NCI-H2081 treated with DMSO at 0.1 percent for 48 hours (cell line): ENCODE measurements at places on chromosomes 5 and 9.

GRCh38 chr5:80255431-80255810, 427 bp downstream of the SERINC5 start:
- no peak for DNase-seq

DNA sequence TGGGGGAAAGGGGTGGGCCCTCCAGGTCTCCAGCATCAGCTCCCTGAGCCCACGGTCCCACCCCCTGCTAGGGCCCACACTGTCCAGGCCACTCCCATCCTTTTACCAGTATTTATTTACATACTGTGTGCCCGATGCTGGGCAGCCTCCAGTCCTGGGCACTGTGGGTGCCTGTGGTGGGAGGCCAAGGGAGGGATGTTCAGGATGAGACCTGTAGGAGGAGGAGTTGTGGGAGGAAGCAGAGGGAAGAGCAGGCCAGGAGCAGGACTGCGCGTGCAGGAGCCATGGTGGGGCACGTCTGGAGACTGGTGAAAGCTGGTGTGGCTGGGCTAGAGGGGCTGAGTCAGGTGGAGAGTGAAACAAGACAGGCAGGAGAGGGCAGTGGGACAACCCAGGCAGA, 267.4 kb downstream of the HSPA4 start:
- no peak for DNase-seq

- DNase-seq = no peak
These were observed 162.5 kb downstream of the SPOCK1 start for GRCh38 chr5:137336565-137337120.

DNA sequence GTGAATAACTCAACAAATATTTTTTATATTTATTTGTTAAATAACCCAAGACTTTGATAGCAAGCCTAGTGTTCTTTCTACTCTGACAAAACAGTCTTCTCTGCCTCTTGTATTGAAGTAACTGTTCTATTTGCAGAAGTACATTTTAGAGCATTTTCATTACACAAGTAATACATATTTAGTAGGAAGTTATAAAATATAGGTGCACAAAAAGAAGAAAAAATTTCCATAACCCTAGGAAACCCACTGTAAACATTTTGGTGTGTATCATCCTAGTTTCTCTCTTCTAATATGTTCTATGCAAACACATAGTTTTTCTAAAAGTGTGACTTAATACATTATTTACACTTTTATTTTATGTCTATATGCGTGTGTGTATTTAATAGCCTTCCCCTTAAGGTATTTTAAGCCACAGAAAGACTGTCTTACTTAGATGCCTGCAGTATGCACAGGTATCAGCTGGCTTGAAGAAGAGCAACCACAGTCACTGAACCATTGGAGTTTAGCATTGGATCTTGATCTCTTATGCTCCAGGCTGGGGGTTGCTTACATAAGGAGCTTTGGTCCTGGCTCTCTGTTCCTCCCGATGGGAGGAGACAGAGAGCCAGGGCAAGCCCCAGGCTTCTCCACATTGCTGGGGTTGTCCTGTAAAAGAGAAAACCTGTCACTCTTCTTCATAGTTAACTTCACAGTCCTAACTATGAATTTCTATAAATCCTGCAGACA, 3.8 kb downstream of the SELENOP start:
- no peak for DNase-seq

DNA sequence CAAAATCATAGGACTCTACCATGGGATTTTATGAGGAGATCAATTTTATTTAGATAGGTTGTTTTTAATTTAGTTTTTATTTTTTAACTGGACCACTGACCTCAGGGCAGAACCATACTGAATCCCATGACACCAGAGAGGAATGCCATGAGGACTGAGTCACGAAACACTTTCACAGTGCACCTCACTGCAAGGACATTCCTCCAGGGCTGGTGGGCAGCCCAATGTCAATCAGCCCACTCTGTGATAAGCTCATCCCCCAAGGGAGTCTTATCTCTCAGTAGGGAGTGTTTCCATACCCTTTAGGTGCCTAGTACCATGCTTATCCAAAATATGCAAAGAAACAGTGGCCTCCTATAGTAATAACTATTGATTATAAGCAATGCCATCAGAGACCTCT, 224.5 kb upstream of the CDH6 start:
- no peak for DNase-seq

GRCh38 chr5:55668356-55668755, 43.8 kb downstream of the SLC38A9 start:
- DNase-seq = no peak

- peak; percentile 61 for DNase-seq
These were observed 137.8 kb upstream of the ANKH start for GRCh38 chr5:15009420-15009819.

GRCh38 chr5:34031966-34032365, 11.0 kb downstream of the C1QTNF3 start:
- no peak for DNase-seq

DNA sequence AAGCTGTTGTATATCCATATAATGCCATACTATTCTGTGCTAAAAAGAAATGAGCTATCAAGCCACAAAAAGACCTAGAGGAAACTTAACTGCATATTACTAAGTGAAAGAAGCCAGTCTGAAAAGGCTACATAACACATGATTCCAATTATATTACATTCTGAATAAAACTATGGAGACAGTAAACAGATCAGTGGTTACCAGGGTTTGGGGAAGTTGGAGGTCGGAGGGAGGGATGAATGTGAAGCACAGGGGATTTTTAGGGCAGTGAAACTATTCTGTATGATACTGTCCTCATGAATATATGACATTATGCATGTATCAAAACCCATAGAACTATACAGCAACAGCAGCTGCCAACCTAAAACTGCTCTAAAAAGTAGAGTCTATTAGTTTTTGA, 5.6 kb upstream of the RFK start:
- DNase-seq = no peak

- no peak for DNase-seq
These were observed 67.1 kb downstream of the EHMT1 start for GRCh38 chr9:137685741-137686420.

DNA sequence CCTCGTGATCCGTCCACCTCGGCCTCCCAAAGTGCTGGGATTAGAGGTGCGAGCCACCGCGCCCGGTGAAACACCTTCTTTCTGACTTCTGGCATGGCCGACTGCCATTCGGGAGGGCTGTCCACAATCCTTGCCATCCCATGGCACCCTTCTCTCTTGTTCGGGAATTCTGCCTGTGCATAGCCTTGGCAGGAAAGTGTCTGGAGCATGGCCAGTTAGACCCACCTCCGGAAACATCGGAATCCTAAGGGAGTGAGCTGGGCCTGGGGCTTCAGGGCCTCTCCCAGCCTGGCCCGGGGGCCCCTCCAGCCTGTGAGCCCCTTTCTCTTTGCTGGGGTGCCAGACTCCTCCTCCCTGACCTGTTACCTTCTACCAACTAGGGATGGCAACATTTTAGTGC, 1.6 kb upstream of the ARRDC1 start:
- DNase-seq = no peak

- no peak for DNase-seq
These were observed 138.2 kb upstream of the LPAR1 start for GRCh38 chr9:111176511-111176910.

DNA sequence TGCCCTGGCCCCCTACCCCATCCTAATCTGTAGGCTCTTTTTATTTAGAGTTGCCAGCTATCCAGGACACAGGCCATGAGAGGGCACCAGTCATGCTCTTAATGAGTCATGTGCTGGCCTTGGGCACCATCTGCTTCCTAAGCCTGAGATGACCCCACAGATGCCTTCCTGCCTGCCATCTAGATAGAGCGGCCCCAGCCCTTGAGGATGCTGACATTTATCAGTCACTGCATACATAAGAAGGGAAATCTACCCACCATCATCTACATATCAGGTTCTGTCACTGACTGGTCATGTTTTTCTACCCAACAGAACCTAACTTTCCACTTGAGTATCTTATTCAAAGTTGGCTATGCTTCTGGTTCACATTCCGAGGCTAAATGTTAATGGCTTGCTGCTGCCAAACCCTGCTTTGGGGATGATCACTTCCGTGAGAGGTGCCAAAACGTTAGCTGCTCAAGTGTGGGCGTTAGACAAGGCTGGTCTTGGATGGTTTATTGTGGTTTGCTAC, 49.9 kb upstream of the TTC23L start:
- DNase-seq = no peak

GRCh38 chr5:107092695-107093094, 578.0 kb downstream of the EFNA5 start:
- no peak for DNase-seq

DNA sequence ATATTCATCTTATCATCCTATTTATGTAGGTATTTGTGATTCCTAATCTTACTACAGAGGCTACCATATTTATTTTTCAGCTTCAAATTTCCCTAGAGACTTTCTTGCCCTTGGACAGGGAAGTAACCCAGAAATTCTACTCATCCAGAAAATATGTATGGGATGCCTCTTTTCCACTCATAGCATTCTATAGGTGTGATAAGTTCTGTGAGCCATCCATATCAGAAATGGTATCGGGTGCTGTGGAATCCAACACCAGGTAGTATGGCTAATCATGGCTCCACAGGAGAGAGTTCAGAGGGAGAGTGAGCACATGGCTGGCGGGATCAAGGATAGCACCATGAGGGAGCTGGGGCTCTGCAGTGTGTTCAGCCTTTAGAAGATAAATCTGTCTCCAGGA, 349.3 kb upstream of the ACTBL2 start:
- DNase-seq = no peak

DNA sequence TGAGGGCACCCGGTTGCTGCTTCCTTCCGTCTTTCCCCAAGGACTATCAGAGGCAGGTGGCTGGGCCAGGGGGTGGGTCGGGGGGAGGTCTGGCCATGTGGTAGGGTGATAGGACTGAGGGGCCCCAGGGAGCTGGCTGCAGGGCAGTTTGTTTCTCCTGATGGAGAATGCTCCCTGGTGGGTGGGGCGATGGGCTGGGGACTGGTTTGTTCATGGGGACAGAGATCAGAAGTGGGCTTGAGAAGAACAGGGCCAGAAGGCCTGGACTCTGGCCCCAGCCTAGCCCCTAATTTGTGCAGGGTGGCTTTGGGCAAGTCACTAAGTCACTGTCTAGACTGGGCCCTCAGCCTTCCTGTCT, 117.4 kb downstream of the RGS3 start:
- DNase-seq = no peak

DNA sequence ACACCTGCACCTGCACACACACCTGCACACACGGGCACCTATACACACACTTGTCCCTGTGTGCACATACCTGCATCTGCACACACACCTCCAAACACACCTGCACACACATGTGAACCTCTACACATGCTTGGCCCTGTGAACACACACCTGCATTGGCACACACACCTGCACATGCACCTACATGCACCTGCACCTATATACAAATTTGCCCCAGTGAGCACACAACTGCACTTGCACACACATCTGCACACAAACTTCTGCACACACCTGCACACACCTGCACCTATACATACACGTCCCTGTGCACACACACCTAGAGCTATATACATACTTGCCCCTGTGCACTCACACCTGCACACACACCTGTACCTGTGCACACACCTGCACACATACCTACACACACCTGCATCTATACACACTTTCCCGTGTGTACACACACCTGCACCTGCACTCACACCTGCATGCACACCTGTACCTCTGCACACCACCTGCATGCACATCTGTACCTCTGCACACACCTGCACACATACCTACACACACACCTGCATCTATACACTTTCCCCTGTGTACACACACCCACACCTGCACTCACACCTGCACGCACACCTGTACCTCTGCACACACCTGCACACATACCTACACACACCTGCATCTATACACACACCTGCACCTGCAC, 21.5 kb upstream of the LPCAT1 start:
- DNase-seq = no peak

- DNase-seq = no peak
These were observed 124.2 kb downstream of the PTTG1 start for GRCh38 chr5:160545832-160546231.

- no peak for DNase-seq
These were observed 224.7 kb downstream of the GDNF start for GRCh38 chr5:37615184-37615583.

GRCh38 chr5:149379177-149379761, at the start of gene IL17B:
Gene IL17B, minus strand, starts transcription at chr5:149379292. Its CDS starts 67 bp downstream, at chr5:149379225.
- DNase-seq = no peak

GRCh38 chr9:106864373-106865143, 1.6 kb downstream of the ZNF462 start:
- DNase-seq = no peak

DNA sequence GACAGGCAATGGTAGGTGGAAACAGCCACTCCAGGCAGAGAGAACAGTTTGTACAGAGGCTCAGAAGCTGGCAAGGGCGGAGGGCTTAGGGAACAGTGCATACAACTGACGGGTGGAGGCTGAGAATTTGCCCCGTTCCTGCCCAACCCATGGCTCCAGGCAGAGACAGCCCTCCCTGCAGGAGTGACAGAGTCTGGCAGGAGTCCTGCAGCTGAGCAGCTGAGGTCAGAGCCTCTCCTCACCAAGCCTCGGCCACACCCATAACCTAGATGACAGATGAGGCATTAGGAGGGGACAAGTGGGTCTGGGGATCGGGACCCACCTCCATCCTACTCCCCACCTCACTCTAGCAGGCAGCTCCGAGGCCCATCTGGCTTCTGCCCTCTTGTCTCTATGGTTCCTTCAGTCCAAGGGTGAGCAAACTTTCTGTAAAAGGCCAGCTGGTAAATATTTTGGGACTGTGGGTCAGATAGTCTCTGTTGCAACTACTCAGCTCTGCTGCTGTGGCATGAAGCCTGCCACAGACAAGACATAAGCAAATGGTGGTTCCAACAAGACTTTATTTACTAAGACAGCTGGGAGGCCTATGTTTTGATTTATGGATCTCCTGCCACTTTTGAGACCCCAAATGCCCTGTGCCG, 83.7 kb downstream of the SH3TC2 start:
- DNase-seq = no peak

DNA sequence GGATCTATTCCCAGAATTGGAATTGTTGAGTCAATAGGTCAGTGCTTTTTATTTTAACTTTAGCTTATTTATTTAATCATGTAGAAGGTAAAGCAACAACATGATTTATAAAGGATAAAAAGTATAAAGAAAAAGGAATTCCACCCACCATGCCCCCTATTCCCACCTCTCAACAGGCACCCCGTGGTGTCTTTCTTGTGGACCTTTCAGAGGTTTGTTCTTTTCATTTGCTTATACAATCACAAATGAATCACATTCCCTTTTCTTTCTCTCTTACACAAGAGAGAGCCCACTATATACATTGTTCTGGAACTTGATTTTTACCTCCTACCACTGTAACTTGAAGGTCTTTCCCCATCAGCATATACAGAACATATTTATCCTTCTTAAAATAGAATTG, 37.2 kb upstream of the SMIM32 start:
- no peak for DNase-seq

DNA sequence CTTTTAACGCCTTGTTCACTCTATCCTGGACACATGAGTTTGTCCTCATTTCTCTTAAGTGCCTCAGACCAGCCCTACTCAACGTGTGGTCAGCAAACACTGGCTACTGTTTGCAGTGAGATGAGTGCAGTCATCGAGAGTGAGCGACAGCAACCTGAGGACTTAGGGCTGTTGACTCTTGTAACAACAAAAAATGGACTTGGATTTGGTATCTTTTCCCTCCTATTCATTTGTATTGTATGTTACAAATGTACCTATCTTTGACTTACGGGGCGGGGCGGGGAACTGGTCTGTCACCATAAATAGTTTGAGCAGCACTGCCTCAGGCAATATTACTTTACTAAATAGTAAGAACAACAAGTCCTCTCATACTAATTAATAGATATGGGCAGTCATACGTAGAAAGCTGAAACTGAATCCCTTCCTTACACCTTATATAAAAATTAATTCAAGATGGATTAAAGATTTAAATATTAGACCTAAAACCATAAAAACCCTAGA, 84.1 kb downstream of the TLE1 start:
- no peak for DNase-seq

- DNase-seq = no peak
These were observed 2.8 kb downstream of the DELE1 start for GRCh38 chr5:141926434-141926833.
